Peyer's patch (tissue), 4 donors: ENCODE measurements at places on chromosomes 2 and 18. TPM values are rescaled to one million over a fixed set of nuclear protein-coding genes. Genes with fewer than 3 reads are reported as not detected.

Gene ZNF804A
- 1.1 TPM for total RNA-seq

Gene CLEC4F
- 32.2 TPM for total RNA-seq

Gene DSG4
- total RNA-seq: 0.35 TPM

Gene SPEG
- total RNA-seq: 3.2 TPM

Gene ATP8B1
- total RNA-seq: 106 TPM

Gene GNLY
- total RNA-seq: 10.5 TPM

Gene EGR4
- not detected for total RNA-seq

Gene AQP4
- not detected for total RNA-seq

Gene ALLC
- not detected for total RNA-seq

- no peak for DNase-seq
These were observed 61.0 kb downstream of the SPP2 start for GRCh38 chr2:234111523-234111922.

DNA sequence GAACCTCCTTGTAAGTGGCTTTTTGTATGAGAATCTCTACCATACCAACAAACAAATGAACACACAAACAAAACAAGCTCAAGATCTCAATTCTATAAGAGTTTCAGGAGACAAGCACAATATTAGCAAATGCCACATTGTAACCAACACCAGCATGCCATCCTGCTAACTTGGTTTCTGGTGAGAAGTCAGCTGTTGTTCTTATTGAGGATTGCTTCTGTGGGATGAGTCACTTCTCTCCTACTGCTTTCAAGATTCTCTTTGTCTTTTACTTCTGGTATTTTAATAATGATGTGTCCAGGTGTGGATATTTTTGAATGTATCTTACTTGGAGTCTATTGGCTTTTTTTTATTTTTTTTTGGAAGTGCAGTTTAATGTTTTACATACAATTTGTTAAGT, 131.7 kb downstream of the BCL2L11 start:
- no peak for DNase-seq

- DNase-seq: no peak
These were observed 433.6 kb downstream of the LPIN1 start for GRCh38 chr2:12180031-12180430.

DNA sequence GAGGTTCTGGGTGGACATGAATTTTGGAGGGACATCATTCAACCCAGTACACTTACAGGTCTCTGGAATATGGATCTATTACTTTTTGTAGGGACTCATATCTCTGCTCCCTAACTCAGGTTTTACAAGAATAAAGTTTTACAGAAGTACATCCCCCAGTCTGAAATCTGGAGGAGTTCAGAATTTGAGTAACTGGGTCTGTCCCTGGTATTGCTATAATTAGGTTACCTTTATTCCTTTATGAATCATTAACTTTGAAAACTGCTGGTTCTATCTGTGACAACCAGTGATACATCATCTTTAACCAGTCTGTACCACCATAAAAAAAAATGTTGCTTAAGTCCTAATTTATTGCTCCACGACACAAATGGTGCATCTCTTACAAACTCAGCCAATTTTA, 59.9 kb downstream of the INSIG2 start:
- no peak for DNase-seq

GRCh38 chr18:70420146-70420898, 131.5 kb downstream of the SOCS6 start:
- no peak for DNase-seq

- no peak for DNase-seq
These were observed 109.8 kb downstream of the PARD3B start for GRCh38 chr2:204655101-204655500.

DNA sequence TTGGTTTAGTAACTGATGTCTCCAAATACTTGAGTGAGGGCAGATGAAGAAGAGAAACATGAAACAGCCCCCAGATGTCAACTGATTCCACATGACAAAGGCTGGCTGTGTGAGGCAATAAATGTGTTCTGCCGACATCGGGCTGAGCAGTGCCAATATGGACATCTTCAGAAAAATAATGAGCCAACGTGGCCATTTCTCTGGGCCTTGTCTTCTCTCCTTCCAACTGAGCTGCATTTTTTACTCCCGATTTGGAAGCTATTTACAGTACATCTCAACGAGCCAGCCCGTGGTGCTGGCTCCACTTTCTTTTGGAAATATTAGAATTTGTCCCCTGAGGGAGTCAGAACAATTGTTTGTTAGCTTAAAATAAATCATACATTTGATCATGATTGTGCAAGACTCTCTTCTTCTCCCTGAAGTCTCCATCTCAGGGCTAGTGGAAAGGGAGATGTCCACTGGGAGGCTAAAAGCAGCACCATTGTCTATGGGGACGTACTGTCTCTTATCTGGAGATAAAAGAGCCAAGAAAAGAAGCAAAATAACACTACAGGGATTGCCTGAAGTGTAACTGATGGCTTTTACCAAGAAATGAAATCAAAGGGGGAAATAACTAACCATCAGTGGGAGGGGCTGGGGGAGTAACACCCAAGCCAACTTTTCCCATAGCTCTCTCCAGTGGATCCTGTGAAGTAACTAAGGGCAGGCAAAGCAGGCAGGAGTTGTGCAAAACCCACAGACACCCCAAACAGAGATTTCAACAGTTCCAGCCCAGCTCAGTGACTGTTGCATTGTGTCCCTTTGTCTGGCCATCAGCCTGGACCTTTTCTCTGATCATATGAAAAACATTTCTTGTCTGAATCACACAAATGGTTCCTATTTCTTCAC, 114.8 kb downstream of the RDH14 start:
- DNase-seq: no peak

DNA sequence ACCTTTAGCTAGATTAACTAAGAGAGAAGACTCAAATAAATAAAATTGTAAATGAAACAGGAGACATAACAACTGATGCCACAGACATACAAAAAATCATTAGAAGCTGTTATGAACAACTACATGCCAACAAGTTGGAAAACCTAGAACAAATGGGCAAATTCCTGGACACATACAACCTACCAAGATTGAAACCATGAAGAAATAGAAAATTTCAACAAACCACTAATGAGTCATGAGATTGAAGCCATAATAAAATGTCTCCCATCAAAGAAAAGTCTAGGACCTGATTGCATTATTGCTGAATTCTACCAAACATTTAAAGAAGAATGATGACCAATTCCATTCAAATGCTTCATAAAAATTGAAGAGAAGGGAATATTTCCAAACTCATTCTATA, 54.3 kb downstream of the ST3GAL5 start:
- DNase-seq: no peak

GRCh38 chr18:77365667-77366066, 116.0 kb downstream of the GALR1 start:
- DNase-seq: no peak

- DNase-seq: no peak
These were observed 2.4 kb downstream of the TTN start for GRCh38 chr2:178804791-178805190.

DNA sequence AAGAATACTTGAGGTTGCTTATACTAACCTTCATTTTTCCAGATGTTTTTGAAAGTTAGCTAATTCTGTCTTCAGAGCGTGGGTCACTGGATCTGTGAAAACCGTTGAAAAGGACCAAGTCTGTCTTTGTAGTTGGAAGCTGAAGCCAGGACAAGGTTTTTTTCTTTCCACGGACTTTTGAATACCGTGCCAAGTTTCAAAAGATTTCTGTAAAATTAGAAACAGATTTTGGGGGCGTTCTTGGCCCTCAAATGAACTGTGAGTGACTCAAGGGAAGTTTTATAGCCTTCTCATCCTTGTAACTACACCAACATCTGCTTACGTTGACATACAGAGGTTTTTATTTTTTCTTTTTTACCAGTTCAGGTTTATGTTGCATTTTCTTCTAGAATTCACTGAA, at the start of gene FAP:
Gene FAP (minus strand): TSS at position 152 of the 400 bp plus-strand sequence. CDS start 118 bp downstream, at position 34.
- no peak for DNase-seq
